HAP-1 (cell line): ENCODE measurements at places on chromosomes 5 and 9.

GRCh38 chr5:36744773-36745589 is 131.6 kb upstream of the NIPBL start:
- peak; percentile 27 for DNase-seq

GRCh38 chr9:37104183-37104889 is 16.0 kb upstream of the ZCCHC7 start:
- no peak for DNase-seq

DNA sequence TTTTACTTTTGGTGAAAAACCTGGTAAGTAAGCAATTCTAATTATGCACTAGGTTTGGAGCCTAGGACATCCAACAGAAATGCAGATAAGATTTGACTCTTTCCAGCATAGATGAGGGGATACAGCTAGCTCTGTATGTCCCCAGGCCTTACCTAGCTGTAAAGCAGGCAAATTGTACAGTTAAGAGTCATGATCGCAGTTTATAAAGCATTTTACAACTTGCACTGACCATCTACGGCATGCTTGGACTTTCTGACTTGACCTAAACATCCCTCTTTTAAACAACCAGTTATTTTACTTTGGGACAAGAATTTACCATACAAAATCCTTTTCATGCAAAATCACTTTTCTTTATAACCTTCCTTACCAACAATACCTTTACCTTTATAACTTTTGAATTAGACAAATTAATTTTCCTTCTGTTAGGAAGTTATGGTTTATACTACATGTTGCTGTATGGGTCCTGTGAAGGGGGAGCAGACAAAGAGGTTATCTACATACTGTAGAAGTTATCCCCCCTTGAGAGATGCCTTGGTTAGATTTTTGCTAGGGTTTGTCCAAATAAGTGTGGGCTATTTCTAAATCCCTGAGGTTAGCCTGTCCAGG is 36.8 kb downstream of the FGD3 start:
- DNase-seq: no peak

- no peak for DNase-seq
These were observed 137.3 kb downstream of the FSTL4 start for GRCh38 chr5:133474851-133475590.

DNA sequence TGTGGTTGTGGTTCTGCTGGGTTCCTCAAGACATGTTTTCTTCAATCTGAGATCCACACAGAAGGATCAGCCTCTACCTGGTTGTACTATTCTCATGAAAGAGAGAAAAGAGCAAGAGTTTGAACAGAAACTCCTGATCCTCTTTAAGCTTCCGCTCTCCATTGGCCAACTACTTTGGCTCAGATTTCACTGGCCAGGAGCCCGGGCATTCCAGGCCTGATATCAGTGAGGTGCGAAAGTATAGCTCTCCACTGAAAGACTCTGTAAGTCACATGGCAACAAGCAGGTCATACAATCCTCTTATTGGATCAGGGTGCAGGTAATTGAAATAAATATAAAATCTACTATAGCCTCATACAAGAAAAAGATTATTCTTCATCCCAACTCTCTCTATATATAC is 920.5 kb downstream of the TLE4 start:
- DNase-seq: no peak

DNA sequence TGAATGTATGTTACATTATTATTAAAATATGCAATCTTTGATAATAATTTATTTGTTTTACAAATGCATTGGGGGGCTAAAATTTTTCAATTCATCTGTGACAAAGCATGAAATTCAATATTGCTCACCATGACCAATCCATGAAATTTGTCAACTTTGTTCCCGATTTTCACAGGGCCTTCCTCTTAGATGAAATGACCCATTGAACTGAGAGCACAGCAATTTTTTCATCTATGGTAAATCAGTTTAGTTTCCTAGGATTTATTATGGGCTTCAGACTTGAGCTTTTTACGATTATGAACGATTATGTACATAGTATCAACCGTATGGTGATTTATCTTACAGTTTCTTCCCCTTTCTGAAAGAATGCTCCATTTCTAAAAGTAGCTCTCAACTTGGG is 157.3 kb downstream of the KIAA0825 start:
- DNase-seq: no peak

DNA sequence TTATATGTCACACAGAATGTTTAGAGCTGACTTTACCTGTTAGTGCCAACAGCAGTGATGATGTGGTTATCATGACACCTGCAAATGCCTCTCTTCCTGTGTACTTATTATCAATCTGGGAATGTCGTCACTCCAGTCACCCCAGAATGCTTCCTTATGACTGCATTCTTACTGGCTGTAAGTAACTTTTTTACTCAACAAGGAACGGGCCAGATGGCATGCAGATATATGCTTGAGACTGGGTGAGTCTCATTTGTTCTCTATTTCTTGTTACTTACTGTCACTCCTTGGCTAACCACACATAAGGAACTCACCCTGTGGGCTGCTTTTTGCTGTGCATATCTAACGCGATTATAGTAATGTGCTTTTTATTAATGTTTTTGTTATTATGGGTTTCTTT is 385.5 kb upstream of the MEF2C start:
- no peak for DNase-seq

DNA sequence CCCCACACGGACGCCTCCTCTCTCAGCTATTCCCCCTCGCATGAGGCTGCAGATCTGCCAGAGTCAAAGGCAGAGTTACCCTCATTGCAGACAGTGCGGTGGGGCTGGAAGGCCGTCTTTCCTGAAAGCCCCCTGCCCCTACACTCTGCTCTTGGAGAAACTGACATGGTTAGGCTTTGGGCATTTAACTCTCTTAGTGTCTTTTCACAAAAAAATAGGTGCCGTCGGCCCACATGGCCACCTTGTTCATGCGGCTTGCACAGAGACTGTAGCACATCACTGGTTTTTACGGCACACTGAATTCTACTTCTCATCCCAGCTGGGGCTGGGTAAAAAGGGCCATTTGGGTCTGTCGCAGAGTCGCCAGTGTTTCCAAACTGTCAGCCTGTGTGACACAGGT is 107.6 kb downstream of the ENTREP1 start:
- DNase-seq: no peak

DNA sequence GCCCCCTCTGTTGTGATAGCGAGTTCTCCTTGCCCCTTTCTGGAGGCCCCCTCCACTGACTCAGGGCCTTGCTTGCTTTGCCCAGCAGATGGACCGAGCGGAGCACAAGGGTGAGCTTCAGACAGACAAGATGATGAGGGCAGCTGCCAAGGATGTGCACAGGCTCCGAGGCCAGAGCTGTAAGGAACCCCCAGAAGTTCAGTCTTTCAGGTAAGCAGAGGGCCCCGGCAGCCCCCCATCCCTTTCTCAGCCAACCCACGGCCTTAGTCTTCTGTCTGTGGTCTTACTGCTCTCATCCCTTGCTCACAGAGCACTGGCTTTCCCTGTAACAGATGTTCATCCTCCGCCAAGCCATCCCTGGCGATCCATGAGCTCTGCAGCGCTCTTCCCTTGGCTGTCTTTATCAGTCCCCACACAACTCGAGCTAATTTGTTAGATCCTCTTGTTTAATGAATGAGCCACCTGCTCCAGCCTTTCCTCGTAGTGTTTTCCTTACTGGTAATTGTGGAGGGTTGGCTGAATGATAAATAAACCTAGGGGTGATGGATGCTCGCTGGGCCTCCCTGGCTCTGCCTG is 18.4 kb upstream of the RARS1 start:
- DNase-seq: no peak

DNA sequence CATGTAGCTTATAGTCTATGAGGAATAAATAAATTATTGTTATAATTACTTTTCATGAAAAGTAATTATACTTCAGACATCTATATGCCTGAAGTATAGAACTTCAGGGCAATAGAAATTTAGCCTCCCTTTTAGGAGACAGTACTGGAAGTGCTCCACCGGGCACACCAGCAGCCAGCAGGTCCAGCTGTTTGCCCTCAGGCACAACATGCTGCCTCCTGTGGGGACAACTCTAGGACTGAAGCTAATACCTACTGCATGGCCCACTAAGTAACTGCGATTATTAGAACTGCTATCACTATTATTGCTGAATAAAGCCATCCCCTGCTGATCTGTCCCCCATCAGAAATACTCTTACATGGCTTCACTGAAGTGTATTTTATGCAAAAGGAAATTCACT is 329.6 kb downstream of the MED10 start:
- no peak for DNase-seq

GRCh38 chr5:19795218-19795617 is 192.8 kb downstream of the CDH18 start:
- no peak for DNase-seq

DNA sequence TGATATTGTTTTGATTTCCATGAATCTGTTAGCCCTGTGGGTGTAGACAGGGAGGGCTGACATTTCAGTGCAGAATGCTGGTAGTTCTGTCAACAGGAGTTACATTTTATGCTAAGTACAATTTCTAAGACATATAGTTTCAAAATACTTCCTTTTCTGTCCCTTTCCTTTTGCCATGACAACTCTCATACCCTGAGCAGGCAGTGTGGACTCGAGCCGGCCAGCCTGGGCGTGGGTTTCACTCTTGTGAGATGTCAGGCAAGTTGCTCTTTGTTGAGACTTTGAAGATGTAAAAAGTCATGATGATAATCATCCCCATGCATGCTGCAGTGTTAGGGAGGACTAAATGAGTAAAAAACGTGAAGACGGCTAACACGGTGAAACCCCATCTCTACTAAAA is 197.9 kb downstream of the CFAP90 start:
- DNase-seq: no peak

GRCh38 chr9:112777914-112778313 is 27.4 kb downstream of the SNX30 start:
- no peak for DNase-seq

DNA sequence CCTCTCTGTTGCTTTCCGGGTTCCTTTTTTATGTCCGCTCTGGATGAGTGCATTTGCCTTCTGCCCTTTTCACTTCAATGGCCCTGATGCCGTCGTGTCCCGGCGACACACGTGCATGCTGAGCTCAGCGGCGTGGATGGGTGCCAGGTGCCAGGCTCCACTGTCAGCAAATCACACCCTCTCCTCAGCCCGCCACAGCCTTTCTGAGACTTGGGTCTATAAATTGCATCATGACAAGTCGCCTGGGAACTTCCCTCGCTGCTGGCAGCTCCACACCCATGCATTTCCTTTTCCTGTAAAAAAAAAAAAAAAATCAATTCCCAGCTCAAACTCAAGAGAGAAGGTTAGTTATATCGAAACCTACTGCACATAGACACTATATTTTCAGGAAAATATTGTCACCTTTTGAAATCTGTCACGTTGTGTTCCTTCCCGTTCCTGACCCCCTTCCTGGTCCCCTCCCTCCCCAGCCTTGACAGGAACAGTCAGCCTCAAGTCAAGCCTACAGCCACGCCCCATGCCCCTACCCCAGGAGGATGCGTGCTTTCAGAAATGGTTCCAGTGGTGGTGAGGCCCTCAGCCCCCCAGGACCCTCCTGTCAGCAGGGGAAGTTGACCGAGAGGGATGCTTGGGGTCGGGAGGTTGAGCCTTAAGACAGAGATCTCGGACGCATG is 110.3 kb upstream of the PTCH1 start:
- DNase-seq: no peak

- no peak for DNase-seq
These were observed 603 bp downstream of the SAXO1 start for GRCh38 chr9:19032406-19032805.

DNA sequence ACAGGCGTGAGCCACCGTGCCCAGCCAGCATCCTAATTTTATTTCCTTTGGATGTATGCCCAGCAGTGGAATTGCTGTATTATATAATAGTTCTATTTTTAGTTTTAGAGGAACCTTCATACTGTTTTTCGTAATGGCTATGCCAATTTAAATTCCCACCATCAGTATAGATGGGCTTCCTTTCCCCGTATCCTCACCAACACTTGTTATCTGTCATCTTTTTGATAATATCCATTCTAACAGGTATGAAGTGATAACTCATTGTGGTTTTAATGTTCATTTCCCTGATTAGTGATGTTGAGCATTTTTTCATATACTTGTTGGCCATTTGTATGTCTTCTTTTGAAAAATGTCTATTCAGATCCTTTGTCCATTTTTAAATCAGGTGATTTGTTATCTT is 13.0 kb downstream of the F2R start:
- DNase-seq: no peak

DNA sequence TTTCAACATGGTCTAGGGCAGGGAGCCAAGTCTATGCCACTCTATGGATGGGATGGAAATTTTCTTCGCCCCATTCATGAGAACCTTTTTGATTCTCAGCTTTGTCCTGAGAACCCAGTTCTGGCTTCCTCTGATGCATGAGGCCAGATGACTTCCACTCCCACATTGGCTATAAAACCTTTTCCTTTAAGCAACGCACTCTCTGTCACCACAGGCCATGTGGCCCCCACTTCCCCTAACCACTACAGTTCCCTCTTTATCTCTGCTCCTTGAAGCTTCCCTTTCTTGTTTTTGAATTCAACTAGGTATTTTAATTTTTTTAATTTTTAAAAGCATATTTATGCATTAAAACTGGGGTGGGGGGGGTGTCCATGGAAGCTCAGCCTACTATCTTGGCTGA is 401.3 kb downstream of the ENC1 start:
- no peak for DNase-seq

- DNase-seq: no peak
These were observed 533.9 kb downstream of the IRX1 start for GRCh38 chr5:4129523-4129922.

DNA sequence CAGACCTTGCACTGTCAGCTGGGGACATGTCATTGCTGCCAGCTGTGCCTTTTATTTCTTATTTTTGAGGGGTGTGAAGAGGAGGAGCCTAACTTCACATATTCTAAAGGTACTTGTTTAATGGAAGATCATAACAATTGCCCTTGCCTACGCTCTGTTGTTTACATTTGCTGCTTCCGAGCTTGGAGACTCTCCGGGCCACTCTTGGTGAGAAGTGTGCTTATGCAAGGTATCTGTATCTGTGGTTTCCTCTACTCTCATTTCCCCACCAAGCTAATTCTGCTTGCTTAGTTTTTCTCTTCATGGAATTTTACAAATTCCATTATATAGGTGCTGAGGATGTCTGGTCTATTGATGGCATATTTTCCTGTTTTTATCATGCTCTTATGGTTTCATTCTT is 105.3 kb downstream of the RASGRF2 start:
- DNase-seq: no peak

- no peak for DNase-seq
These were observed 52.2 kb downstream of the PCDH1 start for GRCh38 chr5:141825791-141826560.

DNA sequence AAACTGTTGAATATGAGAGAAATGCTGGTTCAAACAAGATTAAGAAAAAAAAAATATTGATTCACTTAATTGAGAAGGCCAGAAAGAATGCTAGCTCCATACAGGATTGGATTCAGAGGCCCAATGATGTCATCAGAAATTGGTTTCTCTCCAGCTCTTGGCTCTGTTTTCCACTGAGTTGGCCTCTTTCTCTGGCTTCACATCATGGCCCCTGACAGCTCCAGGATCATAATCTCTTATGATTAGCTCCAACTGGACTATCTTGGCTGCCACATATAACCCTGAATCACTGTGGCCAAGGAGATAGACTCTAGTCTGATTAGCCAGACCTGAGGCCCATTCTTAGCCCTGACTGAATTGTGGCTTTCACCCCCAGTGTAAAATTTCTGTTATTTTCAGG is 244.7 kb upstream of the GRAMD2B start:
- no peak for DNase-seq

GRCh38 chr9:93676310-93677047 is 100.1 kb downstream of the PHF2 start:
- no peak for DNase-seq
